ENCODE measurements at places on chromosomes 7 and 10.

DNA sequence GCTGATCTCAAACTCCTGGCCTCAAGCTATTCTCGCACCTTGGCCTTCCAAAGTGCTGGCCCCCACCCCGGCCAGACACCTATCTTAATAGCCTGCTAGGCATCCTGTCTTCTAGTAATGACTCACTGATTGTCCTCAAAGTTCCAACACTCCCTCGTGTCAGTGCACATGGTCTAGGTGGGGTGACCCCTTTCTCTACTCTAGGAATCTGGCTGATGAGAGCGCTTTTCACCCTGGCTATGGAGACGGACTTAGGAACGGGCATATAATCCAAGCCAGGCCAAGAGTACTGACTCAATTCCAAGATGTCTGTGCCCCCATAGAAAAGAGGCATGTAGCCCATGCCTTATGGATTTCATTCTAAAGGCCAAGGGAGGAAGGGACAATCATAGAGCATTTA lies 67.0 kb downstream of the PRLHR start:
- no peak for DNase-seq

GRCh38 chr7:18655912-18656311 lies 160.4 kb downstream of the HDAC9 start:
- DNase-seq = no peak

- no peak for DNase-seq
Measured at GRCh38 chr10:35416619-35417312, 80.5 kb downstream of the CCNY start.

DNA sequence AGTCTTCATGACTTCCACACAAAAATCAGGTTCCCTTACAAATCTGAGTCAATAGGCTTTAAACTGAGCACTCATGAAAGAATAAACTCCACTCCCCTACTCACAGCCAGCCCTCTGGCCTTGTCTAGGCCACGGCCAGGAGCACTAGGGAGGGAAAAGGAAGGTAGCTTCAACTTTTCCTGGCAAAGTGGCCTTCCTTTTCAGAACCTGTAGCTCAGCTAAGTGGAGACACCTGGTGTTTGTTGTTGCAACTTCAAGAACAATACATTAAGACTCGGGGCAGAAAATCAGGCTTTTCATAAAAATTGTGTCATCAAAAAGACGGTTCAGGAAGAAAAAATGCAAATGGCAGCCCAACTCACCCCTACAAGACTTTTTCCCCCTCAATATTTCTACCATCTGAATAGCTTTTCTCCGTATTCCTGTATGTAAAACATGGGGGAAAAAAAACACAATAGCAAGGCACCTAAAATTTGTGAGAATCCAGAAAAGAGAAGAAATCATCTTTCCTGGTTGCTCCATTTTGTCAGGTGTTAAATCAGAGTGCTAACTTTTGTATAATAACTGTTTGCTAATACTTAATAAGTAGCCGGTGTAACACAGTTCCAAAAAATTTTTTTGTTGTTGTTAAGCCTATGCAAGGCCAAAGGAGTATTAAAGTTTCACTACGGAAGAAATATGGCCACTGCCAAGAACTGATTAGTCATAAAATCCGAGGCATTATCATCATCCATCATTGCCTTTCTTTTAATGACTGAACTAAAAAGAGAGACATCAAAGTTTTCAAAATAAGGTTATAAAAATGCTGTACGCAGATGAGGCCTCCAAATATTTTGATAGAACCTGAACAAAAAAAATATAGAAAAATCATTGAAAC lies 66.2 kb upstream of the ARID5B start:
- peak; percentile 5 for DNase-seq

DNA sequence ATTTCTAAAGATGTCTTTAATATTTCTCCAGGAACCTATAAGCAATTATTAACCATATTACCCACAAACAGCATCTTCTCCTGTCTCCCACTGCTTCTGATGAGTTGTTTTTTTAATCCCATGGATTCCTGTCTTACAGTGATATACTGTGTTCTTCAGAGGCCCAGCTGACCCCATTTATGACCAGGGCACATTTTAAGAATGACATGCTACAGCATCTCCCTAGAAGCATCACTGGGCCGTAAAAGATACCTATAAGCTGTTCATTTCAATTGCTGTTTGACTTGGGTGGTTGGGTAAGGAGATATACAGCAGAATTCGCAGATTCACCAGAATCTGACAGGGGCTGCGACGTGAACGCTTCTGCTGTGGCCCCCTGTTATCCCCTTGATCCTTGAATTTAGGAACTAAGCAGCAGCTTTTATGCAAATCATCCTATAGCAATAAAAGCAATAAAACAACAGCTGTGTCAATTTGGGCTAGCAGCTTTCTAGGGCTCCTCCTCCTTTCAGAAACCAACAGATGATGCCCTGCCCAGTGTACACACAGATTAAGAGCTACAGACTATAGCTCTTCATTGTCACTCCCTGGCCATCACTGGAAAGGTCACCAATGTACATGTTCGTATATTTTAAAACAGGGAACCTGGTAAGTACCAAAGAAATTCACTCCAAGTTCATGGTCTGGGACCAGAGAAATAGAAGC lies 86.8 kb downstream of the CPEB3 start:
- no peak for DNase-seq

DNA sequence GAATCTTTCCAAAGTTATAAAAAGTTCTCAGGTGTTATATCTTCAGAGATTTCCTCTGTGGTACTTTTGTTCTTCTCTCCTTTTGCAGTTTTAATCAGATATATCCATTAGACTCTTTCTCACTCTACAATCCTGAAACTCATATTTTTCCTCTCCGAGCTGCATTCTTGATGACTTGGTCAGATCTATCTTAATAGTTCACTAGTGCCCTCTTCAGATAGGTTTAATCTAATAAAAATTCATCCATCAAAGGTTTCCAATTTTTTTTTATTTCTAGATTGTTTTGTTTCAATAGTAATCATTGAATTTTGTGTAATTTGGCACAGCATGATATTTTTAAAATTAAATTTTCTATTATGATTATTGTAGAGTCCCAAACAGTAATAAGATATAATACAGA lies 21.8 kb upstream of the DGKB start:
- no peak for DNase-seq

- DNase-seq = no peak
Measured at GRCh38 chr10:112967200-112967599, 17.2 kb downstream of the TCF7L2 start.

GRCh38 chr10:106296750-106297392 lies 867.6 kb downstream of the SORCS1 start:
- no peak for DNase-seq

DNA sequence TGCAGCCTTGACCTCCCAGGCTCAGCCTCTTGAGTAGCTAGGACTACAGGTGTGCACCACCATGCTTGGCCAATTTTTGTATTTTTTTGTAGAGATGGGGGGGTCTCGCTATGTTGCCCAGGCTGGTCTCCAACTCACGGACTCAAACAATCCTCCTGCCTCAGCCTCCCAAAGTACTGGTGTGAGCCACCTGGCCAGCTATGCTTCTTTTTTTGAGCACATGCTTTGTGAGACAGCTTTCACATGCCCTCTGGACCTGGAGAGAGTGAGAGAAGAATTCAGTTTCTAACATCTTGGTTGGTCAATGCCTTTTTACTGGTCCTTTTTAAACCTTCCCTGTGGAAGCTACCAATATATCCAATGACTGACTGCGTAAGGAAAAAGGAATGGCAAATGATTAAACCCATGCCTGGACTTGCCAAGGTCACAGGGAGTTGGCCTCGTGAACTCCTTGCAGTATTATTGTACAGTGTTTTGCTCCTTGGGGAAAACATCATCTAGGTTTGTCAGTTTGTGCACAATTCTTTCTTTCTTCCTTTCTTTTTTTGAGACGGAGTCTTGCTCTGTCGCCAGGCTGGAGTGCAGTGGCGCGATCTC lies 6.2 kb upstream of the FOXK1 start:
- no peak for DNase-seq

DNA sequence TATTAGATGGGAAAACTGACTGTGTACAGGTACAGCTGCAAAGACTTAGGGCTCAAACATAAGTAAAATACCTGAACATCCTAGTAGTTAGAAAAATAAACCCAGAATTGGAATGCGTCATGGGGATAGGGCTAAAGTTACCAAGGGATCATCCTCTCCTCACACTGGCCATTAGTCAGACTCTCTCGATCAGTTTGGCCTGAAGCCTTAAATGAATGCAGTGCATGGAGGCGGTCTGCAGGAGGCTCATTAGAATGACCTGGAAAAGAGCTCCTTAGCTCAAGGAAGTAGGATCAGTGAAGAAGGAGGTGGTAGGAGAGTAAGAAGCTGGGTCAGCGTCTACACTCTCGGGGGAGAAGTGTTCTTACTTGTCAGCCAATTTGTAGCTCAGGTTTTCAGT lies 35.3 kb downstream of the DENND2A start:
- no peak for DNase-seq

GRCh38 chr10:27439101-27439500 lies 65.0 kb upstream of the RAB18 start:
- DNase-seq = no peak

DNA sequence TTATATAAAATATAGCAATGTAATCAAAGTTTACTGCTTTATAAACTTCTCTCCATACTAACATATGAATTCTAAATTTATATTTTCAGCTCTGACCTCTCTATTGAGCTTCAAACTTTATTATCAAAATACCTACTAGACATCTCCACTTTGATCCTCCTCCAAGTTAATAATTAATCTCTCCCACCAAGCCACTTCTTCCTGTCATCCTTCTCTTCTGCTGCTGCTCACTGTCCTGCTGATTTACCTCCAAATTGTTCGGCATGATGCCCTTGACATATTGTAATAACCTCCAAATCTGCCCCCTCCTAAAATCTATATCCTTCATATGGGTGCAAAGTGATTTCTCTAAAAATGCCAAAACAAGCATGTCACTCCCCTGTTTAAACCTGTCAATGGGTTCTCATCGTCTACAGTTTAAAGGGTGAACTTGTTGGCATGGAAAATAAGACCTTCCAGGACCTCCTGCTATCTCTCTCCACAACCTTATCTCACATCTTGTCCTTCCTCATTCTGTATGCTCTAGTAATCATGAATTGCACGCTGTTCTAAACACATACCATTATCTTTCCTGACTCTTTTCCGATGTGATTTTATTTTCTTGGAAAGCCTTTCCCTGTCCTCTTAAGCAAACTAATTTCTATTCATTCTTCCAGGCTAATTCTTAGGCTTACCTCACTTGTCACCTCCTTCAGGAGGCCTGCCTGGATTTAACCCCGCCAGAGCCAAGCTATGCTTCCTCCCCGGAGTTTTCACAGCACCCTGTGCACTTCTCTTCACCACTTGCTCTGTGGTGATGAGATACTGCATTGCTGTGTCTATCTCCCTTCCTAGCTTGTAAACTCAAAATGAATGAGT lies 52.1 kb upstream of the STK17A start:
- no peak for DNase-seq

- DNase-seq = no peak
Measured at GRCh38 chr10:12237265-12238220, 41.6 kb downstream of the CDC123 start.

- no peak for DNase-seq
Measured at GRCh38 chr10:117217196-117217761, 20.0 kb downstream of the KCNK18 start.

GRCh38 chr7:112708236-112708635 lies 82.0 kb downstream of the TMEM168 start:
- DNase-seq = no peak

GRCh38 chr10:109665321-109665720 lies 258.0 kb downstream of the XPNPEP1 start:
- no peak for DNase-seq

DNA sequence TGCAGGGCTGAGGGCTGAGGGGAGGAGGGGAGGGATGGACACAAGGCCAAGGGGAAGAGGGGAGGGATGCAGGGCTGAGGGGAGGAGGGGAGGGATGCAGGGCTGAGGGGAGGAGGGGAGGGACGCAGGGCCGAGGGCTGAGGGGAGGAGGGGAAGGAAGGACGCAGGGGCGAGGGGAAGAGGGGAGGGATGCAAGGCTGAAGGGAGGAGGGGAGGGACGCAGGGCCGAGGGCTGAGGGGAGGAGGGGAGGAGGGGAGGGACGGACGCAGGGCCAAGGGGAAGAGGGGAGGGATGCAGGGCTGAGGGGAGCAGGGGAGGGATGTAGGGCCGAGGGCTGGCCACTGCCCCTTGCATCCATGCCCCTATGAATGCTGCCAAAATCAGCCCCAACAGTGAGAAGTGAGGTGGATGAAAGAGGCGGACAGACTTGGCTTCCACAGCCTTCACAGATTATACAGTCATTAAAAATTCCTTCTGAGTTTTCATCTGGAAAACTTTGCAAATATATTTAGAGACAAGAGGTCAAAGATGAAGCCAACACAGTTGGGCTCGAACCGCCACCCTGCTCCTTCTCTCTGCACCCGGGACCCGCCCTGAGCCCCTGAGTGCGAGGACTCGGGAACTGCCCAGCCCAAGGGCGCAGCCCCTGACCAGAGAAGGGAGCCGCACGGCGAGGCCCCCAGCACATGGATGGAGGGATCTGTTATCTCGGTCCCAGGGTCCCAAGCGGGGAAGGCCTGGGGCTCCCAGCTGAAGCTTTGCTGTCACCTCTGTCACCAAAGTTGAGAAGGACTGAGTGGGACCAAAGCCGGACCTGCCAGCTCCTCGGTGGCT lies 65.8 kb downstream of the DIP2C start:
- DNase-seq = no peak

DNA sequence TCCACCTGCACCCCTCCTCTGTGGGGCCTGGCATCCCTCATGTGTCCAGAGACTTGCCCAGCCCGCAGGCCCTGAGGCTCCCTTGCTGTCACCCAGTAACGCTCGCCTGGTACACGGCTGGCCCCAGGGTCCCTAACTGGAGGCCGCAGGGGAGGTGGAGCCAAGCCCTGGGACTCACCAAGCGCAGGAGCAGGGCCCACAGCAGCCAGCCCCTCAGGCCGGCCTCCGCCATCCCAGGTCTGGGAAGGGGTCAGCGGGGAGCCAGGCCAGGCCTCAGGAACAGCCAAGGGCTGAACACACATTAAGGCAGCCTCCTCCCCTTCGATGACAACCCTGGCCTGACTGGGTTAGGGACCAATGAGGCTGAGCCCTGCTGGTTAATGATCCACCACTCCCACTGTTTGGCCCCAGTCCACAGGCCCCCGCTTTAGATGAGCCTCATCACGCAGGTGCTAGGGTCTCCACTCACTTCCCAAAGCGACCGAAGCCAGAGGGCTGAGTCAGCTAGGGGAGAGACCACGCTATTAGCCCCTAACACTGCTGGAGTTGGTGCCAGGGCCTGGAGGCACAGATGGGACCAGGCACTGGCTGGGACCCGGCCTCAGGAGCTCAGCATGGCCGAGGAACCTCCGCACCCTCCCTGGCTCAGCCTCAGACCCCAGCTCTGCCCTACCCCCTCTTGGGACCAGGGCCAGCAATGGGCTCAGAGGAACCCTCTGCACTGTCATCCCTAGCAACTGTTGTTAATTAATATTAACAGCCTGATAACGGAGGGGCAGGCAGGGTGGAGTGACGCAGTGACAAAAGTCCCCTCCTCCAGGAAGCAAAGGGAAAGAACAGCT lies at the start of gene NPC1L1:
TSS of gene NPC1L1 (minus strand) at position 303 of the 842 bp plus-strand sequence. CDS start at position 232, 71 bp downstream.
- no peak for DNase-seq

DNA sequence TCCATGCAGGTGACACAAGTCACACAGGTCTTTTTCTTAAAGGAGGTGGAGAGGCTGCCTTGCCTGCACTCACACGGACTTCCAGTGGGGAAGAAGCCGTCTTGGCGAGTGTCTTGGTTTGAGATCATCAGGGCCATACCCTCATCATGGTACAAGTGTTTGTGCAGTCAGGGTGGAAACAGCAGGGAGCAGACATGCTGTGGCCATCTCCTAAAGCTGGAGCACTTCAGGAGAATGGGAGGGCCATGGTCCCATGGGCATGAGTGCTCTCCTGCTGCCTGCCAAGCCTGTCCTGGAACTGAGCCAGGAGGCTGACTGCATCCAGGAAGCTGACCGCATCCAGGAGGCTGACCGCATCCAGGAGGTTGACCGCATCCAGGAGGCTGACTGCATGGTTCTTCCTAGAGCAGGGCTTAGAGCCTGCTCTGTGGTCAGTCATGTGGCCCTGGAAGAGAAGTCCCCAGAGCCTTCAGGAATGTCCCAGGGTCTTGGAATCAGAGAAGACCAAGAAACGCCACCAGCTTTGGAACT lies 98.4 kb downstream of the ADARB2 start:
- DNase-seq = no peak

All from germinal center (tissue), 1 donor.